ENCODE measurements at places on chromosomes 3 and 15.
A peak's percentile ranks its signal among the peaks of the same experiment; 100 is the strongest.

DNA sequence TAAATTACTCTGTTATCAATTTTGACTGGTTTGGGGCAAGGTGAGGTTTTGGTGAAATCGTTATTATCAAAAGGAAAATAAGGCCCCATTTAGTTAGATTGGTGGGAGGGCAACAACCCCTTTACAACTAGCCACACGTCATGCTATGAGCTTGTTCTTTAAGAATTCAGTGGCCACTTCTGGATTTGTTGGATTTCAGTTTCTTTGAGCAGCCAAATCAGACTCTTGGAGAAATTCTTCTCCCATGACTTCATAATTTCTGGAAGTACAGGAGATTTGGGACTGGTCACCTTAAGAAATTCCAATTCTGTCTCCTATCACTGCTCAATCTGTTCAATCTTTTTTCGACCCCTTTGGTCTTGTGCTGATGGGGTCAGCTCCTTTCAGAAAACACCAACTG is 14.8 kb upstream of the WNT5A start:
- DNase-seq: no peak

DNA sequence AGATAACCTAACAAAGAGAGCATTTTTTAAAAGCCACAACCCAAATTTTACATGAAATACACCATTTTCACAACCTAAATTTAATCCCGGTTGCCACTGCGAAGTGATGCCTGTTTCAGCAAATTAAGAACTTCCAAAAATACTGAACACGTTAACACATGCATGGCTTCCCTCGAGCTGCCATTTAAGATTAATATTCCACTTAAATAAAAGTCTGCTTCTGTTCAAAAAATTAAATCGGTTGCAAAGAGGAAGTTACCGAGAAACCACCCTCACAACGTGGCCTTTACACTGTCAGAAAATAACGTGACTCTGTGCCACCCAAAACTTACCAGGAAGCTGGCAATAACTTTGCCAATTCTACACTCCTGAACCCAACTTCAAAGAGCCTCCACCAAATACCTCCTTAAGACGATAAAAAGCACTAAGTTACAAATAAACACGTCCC is 1.2 kb downstream of the TBL1XR1 start:
- peak; percentile 30 for DNase-seq

- DNase-seq: no peak
Observed at GRCh38 chr3:139101396-139101795, 56.7 kb upstream of the PRR23C start.

DNA sequence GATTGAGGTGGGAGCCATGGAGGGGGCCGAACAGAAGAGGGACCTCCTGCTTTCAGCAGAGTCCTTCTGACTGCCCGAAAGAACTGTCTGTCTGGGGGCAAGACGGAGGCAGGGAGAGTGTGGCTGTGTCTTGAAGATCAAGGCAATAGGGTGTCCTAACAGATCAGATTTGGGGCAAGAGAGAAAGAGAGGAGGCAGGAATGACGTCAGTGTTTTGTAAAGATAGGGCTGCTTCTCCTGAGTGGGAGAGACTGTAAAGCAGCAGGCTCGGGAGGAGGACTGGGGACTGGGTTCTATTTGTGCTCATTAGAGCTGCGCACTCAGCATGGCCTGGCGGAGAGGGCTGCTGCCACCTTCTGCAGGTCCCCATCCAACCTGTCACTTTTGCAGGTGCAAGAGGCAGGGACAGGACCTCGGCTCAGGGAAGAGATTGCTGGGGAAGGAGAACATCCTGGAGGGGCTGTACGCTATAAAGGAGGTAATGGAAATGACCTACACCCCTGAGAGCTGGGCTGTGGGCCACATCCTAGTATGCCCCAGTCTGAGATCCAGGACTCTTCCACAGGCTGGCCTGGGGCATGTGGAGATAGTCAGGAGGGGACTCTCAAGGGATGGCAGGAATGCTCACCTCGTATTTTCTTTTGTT is 29.0 kb upstream of the FGD5 start:
- no peak for DNase-seq

- peak; percentile 75 for DNase-seq
Observed at GRCh38 chr15:63013052-63013808, 29.3 kb upstream of the TPM1 start.

- DNase-seq: no peak
Observed at GRCh38 chr15:50190723-50191122, 8.7 kb downstream of the SLC27A2 start.

DNA sequence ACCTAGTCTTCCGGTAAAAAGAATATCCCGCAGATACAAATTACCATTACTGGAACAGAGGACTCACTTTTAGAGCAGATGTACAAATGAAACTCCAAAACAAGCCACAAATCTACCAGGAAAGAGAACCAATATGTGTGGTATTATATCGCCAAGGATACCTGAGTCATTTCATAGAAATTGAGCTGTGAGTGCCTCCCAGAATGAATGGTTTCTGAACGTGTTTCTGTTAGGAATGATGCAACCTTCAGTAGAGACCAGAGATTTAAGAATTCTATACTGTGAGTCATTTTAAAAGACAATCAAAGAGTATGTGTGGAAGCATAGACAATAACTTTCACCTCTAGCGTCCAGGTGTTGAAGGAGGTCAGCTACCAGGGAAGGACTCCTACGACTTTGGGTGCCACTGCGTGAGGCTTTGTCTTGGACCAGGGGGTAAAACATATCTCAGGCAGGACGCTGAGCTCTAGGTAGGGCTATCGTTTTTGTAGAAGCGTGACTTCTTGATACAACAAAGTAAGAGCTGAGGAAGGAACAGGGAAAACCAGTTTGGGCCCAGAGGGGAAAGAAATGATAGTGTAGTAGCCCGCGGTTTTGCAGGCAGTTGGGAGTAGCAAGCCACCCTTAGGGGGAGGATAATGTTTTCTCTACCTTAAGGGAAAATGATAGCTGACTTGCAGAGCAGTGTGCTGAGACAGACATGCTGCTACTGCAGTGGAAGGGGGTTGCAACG is 210.4 kb downstream of the TP63 start:
- DNase-seq: no peak

DNA sequence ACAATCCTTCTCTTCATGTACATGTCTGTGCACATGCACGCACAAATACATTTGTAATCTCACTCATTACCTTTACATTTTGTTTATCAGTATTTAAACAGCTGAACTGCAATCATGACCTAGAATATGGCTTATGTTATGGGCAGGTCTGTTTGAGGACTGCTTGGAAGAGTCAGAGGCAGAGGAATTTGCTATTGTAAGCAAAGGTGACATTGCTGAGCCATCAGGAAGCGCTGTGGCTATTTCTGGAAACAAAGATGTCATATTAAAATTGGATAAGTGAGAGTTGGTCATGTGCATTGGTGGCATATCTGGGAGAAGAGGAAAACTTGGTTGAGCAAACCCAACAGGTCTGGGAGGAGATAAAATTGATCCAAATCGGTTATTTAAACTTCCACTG is 41.6 kb downstream of the USF3 start:
- peak; percentile 23 for DNase-seq

DNA sequence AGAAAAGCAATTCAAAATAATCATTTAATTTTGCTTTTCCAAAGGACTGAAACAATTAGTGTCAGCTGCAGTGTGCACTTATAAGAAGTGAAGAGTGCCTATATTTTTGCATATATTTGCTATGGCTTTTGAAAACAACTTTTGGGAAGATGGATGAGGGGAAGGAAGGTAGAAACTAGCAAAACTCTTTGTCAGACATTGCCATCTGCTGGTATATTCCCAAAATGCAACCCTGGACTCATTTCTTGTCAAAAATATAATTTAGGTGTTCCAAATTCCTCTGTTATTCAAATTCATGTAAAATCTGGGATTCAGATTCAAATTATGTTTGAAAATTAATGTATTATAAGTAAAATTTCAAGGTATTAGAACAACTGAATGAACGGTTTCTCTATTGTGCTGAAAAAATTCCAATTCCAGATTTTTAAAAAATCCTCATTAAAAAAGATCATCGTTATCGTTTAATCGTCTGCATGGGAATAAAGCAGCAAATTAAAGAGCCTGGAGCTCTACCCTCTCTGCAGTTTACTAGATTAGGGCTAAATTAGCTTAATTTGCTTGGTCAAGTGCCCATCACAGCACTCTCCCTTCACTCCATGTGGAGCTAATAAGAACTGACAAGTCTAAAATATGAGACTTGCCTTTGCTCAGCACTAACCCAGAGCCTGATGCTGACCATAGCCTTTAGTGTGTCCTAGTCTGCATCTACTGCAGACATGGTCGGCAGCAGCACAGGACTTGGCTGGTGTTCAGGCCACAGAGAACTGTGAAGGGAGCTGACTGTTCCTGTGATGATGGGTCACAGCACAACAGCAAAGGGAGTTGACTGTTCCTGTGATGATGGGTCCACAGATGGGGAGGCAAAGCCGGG is 67.9 kb upstream of the MITF start:
- DNase-seq: peak; percentile 70

DNA sequence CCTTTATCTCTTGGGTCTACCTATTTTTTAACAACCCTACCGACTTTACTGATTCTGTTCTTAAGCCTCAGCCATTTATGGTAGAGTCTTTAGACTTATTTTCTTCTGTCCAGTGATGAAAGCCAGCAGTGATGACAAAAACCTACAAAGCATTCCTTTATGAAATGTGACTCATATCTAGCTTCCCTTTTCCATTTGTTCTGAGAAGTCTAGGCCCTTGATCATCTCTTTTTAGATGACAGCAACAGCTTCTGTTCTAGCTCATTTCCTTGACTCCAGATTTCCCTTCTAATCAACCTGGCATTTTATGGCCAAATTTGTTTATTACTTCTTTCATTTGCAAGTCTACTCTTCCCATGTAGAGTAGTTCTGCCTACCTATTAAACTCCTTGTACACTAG is 36.1 kb downstream of the CFAP44 start:
- peak; percentile 22 for DNase-seq

- no peak for DNase-seq
Observed at GRCh38 chr15:46751303-46751702, 966.0 kb upstream of the SEMA6D start.
